Heart left ventricle (tissue), 16 donors: ENCODE measurements at places on chromosomes 1 and 21. TPM values are rescaled to one million over a fixed set of nuclear protein-coding genes. Genes with fewer than 3 reads are reported as not detected.

NPPB gene
- total RNA-seq: 85.8 TPM

GRCh38 chr1:153253693-153254092 is 5.8 kb upstream of the LORICRIN start:
- DNase-seq: no peak

DNA sequence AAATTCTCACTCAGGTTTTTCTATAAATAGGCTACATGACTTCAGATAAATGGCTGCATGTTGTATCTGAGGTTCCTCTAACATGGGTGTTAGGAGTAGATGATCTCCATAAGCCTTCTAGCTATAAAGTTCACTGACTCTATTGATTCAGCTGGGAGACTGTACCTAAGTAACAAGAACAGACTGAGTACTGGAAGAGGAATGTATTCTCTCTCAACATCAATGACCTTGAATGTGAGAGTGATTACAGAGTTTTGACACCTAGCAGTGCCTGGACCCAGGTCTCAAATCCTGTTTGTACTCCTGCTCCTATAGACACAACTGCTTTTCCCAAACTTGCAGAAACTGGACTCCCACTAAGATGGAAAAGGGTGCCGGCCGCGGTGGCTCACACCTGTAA is 8.6 kb upstream of the SLC19A2 start:
- DNase-seq: no peak

- no peak for DNase-seq
Measured at GRCh38 chr21:41008974-41009373, 159.0 kb upstream of the BACE2 start.

DNA sequence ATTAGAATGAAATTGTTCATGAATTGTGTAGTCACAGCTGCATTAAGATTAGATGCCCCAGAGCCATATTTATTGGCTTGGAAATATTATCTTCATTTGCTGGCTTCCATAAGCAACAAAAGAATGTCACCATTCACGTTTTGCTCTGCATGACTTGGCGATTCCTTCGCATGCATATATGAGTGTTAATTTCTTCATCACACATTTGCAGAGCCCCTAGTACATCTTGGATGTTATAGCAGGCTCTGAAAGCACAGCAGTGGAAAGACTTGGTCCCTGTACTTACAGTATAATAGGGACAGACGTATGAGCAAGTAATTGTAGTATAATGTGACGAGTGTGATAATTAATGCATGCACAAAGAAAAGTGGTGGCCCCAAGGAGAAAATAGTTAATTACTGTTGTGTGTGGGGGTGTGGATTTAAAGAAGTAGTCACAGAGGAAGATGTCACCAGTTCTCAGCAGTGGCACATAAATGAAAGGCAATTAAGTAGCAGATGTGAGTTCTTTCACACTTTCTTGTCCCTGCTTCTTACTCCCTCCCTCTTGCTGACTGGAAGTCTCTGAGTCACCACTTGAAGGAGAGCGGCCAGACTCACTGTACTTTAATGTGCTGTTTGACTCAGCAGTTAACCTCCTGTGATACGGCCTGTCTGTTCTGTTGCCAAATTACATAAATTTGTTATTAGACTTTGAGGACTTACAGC is 21.0 kb downstream of the S100A10 start:
- DNase-seq: no peak

- DNase-seq: no peak
Measured at GRCh38 chr1:75795703-75796193, 934 bp upstream of the MSH4 start.

DNA sequence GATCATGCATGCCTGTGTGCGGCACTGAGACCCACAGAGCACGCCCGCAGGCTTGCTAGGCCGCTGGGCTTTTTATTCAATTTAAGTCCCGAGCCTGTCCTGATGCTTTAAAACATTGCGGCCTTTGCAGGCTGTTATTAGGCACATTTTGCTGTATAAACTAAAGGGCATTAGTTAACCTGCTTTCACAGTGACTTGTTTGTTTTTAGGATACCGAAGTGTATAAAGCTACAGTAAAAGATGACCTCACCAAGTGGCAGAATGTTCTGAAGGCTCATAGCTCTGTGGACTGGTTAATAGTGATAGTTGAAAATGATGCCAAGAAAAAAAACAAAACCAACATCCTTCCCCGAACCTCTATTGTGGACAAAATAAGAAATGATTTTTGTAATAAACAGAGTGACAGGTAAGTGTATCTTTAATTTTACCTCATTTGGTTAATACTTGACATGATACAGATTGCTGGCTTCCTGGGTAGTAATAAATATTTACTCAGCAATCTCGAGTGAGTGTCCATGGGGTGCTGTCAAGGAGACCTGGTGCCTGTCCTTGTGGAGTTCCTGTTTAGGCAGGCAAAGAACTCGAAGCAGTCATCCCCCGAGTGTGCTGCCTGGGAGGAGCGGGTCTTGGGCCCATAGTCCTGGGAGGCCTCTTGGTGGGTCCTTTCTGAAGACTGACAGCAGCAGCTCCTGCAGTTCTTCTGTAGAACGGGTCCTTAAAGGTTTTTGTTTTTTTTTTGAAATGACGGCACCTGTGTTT is 40.1 kb downstream of the TRAPPC10 start:
- DNase-seq: no peak
